ENCODE measurements at places on chromosomes 4 and X.

DNA sequence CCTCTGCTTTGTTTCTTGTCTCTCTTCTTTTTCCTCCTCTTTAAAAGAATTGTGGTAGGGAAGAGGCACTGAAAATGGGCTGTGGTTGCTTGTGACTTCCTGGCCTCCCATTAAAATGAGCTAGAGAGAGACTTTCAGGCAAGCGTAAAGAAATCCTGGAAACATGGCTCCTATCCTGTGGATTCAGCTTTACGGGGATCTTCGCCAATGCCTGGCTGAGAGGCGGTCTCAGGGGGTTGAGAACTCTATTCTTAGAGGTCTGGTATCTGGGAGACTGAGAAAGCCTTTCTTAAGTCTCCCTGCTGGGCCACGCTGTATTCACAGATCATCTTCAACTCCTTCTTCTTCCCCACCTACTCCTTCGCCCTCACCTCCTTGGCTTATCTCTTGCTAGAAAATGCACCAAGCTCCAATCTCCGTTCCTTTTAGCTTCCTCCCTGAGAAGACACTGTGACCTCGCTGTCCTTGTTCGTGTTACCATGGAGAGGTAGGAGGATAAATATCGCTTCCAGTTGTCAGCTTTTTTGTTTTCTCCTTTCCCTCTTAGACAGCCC, 542 bp upstream of the KLF8 start:
- DNase-seq = no peak

DNA sequence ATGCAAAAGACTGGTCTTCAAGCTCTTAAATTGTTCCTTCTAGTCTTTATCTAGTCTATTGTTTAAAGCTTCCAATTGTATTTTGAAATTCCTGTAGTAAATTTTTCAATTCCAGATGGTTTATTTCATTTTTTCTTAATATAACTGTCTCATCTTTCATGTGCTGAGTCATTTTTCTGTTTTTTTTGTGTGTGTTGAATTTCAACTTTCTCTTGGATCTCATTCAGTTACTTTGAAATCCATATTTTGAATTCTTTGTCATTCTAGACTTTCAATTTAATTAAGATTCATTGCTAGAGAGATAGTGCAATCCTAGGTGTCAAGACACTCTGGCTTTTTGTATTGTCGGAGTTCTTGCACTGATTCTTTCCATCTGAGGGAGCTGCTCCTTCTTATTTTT, 128.0 kb upstream of the PRKG2 start:
- no peak for DNase-seq

DNA sequence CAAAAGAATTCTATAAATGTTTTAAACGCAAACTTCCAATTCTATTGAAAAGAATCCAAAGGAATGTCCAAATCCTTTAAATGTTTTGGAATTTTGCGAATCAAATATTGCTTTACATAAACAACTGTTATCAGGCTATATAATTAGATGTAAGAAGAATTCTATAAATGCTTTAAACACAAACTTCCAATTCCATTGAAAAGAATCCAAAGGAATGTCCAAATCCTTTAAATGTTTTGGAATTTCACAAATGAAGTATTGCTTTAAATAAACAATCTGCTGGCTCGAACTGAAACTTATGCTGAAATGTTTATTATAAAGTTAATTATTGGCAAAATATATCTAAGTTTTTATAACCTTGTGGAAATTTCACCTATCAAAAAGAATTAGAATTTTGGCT, 16.1 kb downstream of the DAPP1 start:
- DNase-seq = no peak

GRCh38 chrX:109813236-109813635, 80.2 kb upstream of the ACSL4 start:
- no peak for DNase-seq

DNA sequence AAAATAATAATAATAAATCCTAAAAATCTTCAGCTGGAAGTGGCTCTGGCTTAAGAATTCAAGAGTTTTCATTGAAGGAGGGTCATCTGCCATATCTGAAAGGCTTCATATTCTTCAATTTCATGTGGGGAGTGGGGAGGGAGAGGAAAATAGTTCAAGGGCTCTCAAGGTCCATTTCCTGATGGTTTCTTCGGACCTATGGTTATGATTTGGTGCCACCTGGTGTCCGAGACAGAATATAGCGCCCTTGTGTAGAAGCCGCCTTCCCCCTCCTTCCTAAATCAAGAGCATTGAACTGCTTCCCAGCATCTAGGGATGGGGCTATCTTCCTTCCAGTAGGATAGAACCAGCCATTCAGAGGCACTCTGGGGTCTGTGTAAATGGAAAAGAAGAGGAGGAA, 34.3 kb downstream of the NLGN3 start:
- DNase-seq = peak; percentile 49

DNA sequence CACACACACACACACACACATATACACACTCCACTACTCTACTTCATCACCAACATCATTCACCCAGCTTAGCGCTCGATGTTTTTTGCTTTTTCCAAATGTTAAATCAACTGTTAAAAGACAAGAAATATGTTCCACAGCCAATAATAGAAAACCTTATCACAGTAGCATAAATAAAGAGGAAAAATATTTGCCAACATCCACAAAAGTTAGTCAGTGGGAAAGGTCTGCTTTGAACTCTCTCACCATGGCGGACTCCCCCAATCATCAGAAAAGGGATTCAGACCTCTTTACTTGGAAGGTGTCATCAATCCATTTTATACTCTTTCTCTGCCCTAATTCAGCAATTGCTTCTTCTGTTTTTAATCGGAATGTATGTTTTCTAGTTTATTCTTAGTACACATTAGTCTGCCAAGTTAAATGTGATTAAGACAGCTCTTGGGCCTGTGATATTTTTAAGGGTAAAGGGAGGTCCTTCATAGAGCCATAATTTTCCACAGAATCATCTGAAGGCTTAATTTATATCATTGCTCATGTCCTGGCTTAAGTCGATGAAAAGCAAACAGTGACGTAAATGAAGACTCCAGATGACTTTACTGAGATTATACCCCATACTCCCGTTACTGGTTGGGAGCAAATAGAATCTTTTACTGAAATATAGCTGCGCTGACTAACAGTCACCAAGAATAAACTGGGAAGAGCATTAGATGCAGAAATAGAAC, 29.7 kb upstream of the LGI2 start:
- DNase-seq = no peak

- DNase-seq = no peak
Observed at GRCh38 chr4:124132161-124132560, 580.4 kb downstream of the ANKRD50 start.

DNA sequence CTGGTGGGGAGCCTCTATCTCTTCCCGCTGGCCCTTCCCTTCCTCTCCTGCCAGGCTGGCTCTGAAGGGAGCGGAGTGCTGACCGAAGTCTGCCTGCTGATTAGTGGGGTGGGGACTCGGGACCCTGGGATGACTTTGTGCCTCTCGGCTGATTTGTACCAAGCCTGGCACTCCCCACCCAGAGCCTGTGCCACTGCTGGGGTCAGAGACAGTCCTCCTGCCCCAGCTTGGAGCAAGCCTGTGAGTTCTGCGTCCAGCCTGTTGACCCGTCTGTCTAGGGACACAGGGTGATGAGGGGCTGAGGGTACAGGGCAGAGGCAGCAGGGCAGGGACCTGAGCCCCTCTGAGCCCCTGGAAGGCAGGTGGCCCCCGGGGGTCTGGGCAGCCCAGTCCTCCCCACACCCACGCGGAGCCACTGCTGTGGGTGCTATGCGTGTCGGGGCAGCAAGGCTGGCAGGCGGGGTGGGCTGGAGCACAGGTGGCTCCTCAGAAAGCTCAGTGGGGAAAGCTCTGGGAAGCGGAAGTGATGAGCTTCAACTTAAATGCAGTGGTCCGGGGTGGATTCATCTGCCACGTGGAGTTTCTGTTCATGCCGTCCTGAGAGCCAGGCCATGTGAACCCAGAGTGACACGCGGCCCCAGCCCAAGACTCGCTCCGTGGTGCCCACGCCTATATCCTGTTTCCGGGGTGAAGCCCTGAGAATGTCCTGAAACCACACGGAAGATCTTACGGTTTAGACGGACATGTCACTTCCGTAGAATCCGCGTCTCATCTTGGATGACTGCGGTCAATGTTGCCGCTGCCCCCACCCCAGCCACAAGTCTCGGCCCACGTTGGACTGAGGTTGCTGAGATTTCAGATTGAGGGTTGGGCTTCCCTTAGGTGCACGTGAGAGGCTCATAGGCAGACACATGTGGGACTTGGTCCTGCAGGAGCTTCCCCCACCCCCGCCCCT, 21.1 kb upstream of the UVSSA start:
- no peak for DNase-seq

DNA sequence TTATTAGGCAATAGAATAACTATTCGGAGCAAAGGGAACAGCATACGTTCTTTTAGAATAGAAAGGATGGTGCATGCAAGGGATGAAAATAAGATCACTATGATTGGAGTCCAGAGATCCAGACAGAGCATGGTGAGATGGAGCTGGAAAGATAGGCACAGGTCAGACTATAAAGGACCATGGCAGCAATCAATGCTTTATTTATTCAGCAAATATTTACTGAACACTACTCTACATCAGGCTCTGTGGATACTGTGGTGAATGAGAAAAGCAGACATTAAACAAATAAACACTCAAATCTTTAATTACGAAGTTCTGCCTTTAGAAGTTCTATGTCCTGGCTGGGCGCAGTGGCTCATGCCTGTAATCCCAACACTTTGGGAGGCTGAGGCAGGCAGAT, 44.7 kb upstream of the ACSL4 start:
- no peak for DNase-seq

- no peak for DNase-seq
Observed at GRCh38 chrX:47620303-47620685, 637 bp upstream of the SYN1 start.

DNA sequence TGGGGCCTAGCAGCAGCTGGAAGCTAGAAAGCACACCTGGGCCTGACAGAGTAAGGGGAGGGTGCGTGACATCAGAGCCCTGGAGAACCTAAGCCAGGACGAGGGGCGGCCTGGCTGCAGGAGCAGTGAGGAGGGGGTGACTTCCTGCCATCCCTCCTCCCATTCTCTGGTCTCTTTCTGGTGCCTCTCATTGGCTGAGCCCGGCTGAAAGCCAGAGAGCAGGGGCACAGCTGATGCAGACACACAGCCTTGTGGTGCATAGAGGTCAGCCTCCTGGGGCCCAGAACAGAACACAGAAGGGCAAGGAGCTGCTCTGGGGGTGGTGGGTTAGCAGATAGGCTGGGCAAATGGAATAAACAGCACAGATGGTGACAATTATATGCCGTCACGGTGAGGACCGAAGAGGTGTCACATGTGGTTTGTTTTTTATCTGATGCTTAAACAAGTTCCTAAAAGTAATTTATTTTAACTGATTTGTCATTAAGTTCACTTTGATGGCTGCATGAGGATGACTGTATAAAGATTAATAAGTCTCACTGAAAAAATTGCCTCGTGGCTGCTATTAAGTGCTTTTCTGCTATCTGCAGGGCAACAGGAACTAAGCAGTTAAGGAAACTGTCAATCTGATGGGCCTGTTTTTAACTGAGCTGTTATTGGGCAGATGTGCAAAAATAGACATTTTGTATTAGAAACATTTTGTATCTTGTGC, 102.0 kb downstream of the FNIP2 start:
- DNase-seq = no peak

- peak; percentile 42 for DNase-seq
Observed at GRCh38 chr4:120801137-120801758, 121.3 kb downstream of the PRDM5 start.

GRCh38 chr4:111798840-111799239, 346.4 kb upstream of the FAM241A start:
- no peak for DNase-seq

- DNase-seq = no peak
Observed at GRCh38 chr4:20026456-20026855, 225.2 kb upstream of the SLIT2 start.

DNA sequence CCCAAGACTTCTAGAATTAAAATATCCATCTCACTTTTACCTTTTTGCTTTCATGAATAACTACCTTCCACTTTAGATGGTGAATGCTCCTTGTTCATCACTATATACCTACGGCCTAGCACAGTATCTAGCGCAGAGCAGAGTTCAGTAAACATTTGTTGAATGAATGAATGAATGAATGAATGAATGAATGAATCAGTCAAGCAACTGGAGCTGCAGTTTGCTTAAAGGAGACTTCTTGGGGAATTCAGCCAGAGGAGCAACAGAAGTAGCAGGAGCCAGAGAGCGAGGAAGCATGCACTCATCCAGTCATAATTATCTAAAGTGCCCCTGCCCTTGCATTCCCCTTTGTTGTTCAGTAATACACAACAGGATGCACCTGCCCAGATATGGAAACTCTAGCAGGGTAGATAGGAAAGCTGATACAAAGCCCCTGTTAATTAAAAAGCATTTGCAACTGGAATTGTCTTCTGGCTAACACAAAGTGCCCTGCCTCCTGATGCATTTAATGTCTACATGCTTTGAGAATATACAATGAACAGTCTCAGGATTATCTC, 103.0 kb upstream of the MBNL3 start:
- DNase-seq = no peak

- peak; percentile 46 for DNase-seq
Observed at GRCh38 chr4:47933840-47934239, 19.5 kb upstream of the NFXL1 start.

GRCh38 chrX:71871367-71871766, 39.3 kb upstream of the NHSL2 start:
- peak; percentile 24 for DNase-seq

DNA sequence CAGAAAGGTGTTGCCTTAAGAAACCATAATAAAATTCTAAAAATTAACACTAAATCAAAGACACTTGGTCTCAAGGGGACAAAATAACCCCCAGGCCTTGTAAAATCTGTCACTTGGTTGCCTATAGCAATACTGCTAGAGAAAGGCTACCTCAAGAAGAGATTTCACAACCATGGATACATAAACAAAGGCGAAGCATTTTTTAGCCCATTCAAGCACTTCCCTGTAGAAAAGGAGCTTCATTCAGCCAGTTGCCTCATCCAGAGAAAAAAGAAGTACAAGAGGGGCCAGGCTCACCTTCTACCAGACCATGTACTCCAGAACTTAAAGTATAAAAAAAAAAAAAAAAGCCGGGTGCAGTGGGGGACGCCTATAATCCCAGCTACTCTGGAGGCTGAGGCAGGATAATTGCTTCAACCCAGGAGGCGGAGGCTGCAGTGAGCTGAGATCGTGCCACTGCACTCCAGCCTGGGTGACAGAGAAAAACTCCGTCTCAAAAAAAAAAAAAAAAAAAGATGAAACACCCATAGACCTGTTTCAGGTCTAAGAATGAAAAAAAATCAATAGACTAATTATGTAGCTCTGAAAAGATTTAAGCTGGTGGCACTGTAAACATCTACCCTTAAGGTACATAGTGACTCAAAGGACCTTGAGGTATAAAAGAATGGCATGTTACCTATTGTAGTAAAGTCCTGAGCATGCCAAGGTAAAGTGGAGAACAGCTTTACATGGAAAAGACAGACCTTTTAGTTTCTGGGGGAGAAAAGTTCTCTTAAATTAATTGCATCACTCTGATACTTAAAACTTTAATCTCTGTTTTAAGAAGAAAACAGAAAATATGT, 18.0 kb downstream of the RUFY3 start:
- no peak for DNase-seq
